ENCODE measurements at places on chromosomes 12 and 14. TPM values are rescaled to one million over a fixed set of nuclear protein-coding genes. Genes with fewer than 3 reads are reported as not detected.
A peak's percentile ranks its signal among the peaks of the same experiment; 100 is the strongest.

DNA sequence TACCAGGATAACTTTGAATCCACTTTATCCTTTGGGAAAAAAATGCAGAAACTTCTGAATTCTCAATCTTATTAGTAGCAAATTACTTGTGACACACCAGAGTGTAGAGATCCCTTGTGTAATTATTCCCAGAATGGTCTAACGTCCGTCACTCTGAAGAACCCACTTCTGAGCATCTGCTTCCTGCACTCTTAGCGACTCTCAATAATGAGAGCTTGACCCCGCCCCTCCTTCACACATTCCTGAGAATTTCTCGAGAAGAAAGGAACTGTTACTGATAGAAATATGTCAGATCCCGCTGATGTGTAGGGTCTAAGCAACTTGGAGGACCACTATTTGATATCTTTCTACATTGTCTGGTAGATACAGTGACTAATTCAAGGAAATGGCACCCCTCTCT, 218.3 kb upstream of the PDZRN4 start:
- DNase-seq, result no peak

DNA sequence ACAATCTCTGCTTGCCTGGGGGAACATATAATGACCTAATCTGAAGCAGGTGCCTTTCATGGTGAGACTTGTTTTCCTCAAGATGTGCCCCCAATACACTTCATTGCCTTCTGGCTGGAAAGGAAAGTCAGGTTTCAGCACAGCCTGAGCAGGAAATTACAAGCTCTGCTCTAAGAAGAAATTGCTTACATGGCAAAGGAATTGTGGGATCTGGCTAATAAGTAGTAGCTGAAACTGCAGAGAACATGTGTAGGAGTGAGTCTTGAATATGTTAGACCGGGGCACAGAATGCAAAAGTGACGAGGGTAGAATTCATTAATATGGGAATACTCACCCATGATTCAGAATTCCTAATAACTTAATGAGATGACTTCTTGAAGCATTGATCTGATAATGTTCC, 6.3 kb upstream of the CFAP54 start:
- DNase-seq, result no peak

DNA sequence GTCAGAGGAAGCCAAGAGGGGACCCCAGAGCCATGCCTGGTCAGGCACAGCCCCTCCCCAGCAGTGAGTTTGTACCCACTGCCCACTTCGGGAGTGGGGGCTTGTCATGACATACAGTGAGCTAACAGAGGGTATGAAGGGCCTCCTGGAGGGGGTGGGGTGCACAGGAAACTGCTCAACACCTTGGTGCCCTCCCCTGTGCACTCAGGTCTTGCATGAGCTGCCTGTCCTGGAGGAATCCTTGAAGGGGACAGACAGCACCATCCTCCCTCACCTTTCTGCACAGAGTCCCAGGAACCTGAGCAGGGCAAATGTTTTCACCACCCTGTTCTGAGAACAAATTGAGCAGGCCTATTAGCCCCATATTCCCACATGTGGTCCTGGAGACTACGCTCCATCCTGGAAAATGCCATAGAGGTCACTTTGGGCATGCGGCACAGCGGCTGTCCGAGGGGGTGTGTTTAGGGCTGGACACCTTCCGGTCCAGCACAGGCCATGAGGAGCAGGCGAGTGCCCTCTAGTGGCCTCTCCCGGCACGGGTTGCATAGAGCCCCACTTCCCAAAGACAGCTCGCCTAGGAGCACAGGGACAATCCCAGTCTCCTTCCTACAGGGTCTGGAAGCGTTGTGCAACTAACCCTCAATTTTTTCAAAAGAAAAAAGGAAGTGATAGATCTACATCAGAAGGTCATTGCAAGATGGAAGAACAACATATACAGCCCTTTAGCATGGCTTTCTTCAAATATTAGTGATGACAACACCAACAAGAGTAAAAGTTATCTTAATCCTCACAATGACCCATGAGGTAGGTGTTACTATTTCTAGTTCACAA, 31.9 kb upstream of the ZFP36L1 start:
- DNase-seq, result no peak

Gene PLXNC1
- total RNA-seq, result 22.7 TPM

DNA sequence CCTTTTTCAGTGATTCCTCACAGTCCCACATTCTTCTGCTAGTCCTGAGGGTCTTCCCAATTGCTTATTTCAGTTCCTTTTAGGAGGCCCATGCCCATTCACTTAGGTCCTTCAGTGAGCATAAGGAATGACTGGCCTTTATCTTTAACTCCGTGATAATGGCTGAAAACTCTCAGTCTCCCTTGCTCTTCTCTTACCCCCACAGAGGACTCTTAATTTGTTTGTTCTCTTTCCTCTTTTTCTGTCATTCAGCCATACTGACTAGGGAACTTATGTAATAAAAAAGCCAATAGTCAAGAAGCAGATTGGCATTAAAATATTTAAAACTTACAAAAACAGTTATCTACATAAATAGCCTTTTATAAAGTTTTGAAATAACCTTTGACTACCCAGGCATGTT, 17.1 kb upstream of the VDR start:
- DNase-seq, result no peak

DNA sequence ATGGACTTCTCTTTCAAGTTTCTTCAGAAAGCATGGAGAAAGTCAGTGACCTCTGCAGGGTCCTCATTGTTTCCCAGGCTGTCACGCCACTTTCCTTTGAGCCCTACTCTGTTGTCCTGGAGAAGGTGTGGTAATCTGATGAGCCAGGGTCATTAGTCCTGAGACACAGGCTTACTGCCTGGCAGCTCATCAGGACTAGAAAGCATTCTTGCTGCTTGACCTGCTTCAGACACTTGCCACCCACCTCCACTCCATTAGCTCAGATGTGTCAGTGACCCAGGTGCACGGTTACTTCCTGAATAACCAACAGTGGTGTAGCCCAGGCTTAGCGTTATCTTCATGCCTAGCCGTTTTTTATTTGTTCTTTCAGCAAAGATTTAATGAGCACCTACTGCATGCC, 93.9 kb downstream of the FGD4 start:
- no peak for DNase-seq

Gene CLECL1
- 9.1 TPM for total RNA-seq

Gene TMEM132D
- total RNA-seq, result not detected

Gene TAS2R7
- total RNA-seq, result not detected

GRCh38 chr12:124837958-124838803, 25.5 kb downstream of the SCARB1 start:
- DNase-seq, result no peak

GRCh38 chr12:110102255-110102654, 21.9 kb upstream of the IFT81 start:
- DNase-seq, result peak; percentile 15

- no peak for DNase-seq
These were observed 183.8 kb upstream of the GSC start for GRCh38 chr14:94953541-94954260.

Gene RASSF8
- 0.13 TPM for total RNA-seq

- DNase-seq, result no peak
These were observed 15.7 kb upstream of the NFKBIA start for GRCh38 chr14:35420036-35420811.

DNA sequence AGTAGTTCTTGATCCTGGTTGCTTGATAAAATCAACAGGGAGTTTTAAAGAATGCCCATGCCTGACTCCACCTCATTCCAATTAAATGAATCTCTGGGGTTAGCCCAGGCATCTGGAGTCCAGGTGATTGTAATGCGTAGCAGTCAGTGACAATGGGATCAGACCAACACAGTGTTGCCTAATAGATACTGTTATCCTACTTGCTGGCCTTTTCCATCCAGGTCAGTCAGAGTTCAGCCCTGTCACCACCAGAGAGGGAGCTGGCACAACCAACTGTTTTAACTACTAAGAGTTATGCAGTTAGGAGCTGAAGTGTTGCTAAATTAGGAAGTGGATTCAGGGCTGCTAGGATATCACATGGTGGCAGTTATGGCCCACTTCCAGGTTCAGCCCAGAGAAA, 107.1 kb downstream of the GPR135 start:
- DNase-seq, result no peak

Gene CNTN1
- total RNA-seq, result not detected

DNA sequence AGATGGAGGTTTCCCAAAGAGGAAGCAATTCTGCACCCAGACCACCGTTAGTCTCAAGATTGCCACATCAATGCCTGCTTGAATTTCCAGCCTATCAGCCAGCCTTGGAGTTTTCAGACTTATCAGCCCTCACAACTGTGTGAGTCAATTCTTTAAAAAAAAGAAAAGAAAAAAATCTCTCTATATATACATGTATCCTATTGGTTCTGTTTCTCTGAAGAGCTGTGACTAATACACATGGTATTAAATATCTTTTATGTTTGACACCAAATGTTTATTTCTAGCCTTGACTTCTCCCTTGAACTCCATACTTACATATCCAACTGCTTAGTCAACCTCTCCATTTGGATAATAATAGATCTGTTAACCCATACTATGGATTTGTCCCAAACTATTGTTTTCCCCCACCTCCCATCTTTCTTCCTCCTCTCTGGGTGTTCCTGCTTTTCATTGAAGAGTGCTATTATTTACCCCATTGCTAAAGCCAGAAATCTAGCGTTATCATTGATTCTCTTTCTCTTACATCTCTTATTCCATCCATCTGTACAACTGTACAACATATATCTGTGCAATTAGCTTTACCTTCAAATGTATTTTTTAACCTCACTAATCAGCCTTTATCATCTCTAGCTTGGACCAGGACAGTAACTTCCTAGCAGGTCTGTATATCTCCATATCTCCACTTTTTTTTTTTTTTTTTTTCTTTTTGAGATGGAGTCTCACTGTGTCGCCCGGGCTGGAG, 22.7 kb upstream of the EID3 start:
- no peak for DNase-seq

- DNase-seq, result peak; percentile 24
These were observed 12.2 kb upstream of the SPTB start for GRCh38 chr14:64891839-64892375.

DNA sequence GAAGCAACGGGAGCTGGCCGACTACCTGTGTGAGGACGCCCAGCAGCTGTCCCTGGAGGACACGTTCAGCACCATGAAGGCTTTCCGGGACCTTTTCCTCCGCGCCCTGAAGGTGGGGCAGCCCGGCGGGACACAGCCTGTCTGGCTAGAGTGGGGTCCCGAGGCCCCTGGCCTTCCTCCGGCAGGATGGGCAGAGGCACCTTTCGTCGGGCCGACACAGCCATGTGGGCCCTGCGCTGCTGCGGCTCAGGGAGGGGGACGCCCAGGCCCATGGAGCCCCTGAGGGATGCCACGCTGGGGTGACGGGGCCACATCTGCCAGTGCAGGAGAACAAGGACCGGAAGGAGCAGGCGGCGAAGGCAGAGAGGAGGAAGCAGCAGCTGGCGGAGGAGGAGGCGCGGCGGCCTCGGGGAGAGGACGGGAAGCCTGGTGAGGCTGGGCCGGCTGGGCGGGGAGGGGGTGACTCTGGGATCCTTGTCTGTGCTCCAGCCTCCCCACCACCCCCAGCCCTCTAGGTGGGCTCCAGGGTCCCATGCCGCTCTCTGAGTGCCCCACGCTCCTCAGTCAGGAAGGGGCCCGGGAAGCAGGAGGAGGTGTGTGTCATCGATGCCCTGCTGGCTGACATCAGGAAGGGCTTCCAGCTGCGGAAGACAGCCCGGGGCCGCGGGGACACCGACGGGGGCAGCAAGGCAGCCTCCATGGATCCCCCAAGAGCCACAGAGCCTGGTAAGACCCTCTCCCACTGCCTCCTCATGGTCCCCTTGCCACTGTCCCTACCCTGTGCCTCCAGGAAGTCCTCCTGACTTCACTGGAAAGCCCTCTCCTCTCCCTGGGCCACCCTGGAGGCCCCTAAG, 10.9 kb upstream of the ADSS1 start:
- no peak for DNase-seq

Gene RD3L
- not detected for total RNA-seq

Gene HHIPL1
- total RNA-seq, result not detected

GRCh38 chr12:111976291-111976690, 36.7 kb downstream of the TMEM116 start:
- no peak for DNase-seq

Gene ITGB7
- total RNA-seq, result 266 TPM

GRCh38 chr12:122862110-122862634, 26.9 kb downstream of the HIP1R start:
- DNase-seq, result no peak

GRCh38 chr14:72685456-72685855, 208.4 kb downstream of the DPF3 start:
- DNase-seq, result no peak

DNA sequence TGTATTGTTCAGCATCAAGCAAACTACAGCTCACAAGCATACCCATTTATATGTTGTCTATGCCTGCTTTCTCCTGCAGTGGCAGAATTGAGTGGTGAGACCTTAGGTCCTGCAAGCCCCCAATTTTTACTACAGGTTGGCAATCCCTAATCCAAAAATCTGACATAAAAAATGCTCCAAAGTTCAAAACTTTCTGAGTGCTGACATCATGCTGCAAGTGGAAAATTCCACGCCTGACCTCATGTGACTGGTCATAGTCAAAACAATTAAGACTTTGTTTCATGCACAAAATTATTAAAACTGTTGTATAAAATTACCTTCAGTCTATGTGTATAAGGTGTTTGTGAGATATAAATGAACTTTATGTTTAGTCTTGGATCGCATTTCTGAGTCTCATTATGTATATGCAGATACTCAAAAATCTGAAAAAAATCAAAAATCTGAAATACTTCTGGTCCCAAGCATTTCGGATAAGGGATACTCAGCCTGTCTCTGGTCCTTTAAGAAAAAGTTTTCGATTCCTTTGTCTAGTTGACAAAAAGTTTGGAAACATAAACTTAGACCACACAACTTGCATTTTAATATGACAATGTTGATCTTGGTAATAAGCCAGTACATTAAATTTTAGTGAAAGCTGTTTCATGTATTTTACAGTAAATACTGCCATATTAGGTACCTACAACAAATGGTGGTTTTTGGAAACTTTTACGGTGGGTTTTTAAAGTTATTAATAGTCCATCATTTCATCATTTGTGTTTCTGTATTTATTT, 81.5 kb downstream of the AEBP2 start:
- DNase-seq, result no peak

DNA sequence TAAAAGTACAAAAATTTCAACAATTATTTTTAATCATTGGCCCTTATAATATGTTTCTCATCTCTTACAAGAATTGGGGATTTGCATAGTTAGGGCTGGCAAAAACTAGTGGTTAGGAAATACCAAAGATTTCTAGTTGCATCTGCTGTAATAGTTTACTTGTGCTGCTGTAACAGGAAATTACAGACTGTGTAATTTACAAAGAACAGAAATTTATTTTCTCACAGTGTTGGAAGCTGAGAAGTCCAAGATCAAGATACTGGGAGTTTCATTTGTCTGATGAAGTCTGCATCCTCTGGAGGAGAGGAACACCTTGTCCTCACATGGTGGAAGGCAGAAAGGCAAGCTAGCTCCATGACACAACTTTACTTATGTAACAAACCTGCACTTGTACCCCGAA, 157.0 kb downstream of the FLRT2 start:
- DNase-seq, result no peak

DNA sequence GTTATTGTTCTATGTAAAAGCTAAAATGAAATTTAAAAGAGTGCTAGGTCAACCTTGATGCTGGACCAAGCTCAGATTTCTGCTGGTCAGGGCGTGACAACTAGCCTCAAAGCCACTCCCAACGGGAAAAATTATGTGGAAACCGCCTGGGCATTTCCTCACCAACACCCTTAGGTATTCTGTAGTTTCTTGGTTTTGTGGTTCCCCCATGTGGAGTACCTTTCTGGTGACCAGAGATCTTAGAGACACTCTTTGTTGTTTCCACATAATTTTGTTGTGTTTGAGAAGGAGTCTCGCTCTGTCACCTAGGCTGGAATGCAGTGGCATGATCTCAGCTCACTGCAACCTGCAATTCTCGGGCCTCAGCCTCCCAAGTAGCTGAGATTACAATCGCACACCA, 119.9 kb downstream of the DENND5B start:
- DNase-seq, result no peak

GRCh38 chr14:33454707-33455106, 496.2 kb downstream of the EGLN3 start:
- DNase-seq, result no peak
